Right ventricle myocardium inferior (tissue), 1 donor: ENCODE measurements at places on chromosomes 6 and 20. TPM values are rescaled to one million over a fixed set of nuclear protein-coding genes. Genes with fewer than 3 reads are reported as not detected.
A peak's percentile ranks its signal among the peaks of the same experiment; 100 is the strongest.

GRCh38 chr6:110549277-110549676 is 72.9 kb upstream of the SLC22A16 start:
- no peak for DNase-seq

DNA sequence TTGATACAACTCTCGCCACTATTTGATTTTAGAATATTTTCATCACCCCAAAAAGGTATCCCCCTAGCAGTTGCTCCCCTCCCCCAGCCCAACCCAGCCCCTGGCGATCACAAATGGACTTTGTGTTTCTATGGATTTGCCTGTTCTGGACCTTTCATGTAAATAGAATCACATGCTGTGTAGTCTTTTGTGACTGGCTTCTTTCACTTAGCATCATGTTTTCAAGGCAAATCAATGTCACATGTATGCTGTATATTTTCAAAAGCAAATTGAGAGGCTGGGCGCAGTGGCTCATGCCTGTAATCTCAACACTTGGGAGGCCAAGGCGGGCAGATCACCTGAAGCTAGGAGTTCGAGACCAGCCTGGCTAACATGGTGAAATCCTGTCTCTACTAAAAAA is 48.5 kb downstream of the BANF2 start:
- no peak for DNase-seq

Gene MOXD1
- total RNA-seq, result 3.1 TPM

Gene LY6G6C
- not detected for total RNA-seq

Gene KIF25
- not detected for total RNA-seq

DNA sequence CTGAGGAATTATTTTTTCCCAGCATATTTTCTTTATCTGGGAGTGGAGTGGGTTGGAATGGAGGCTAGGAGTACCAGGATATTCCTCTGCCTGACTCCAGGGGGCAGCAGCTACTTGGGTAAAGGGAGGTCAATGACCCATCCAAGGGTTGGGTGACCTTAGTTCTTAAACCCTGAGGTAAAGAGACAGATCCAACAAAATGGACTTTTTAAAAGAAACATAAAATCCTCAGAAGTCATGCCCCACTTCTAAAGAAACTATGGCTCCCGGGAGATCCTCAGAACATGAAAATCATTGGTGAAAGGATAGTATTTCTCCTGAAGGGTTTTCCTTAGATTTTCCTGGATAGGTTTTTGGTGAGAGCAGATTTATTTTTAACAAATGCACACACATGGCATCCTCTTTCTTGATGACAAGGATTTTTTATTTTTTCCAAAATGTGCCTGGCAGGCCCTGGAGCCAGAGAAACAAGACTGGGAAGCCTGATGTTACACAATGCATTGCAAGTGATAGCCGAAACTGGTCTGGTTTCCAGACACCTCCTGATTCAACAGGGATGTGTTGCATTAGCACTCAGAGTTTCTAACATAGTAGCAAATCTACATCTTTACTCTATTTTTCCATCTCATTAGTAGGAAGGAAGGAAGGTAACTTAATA is 240.9 kb upstream of the BTBD3 start:
- DNase-seq, result no peak

- DNase-seq, result no peak
These were observed 3.1 kb upstream of the INSM1 start for GRCh38 chr20:20364593-20365479.

Gene NQO2
- 57.5 TPM for total RNA-seq

GRCh38 chr20:57716202-57716601 is 6.4 kb upstream of the PMEPA1 start:
- no peak for DNase-seq

Gene OPRL1
- total RNA-seq, result 0.49 TPM

GRCh38 chr6:46331461-46331860 is 159.8 kb downstream of the RCAN2 start:
- no peak for DNase-seq

DNA sequence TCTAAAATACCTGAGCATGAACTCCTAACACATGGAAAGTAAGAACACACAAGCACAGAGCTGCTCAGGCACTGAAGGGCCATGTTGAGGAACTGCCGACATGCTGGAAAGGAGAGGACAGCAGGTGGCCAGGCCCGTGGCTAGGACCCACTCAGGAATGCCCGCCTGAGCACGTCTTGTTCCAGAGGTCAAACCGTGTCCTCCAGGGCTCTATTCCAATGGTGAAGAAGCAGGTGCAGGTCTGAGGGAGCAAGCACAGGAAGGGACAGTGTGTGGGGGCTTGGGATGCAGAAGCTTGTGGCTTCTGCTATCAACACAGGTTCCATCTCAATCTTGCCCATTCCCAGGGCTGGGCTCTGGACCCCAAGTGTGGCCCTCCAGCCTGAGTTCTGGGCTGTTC is 20.7 kb downstream of the CST9L start:
- DNase-seq, result no peak

DNA sequence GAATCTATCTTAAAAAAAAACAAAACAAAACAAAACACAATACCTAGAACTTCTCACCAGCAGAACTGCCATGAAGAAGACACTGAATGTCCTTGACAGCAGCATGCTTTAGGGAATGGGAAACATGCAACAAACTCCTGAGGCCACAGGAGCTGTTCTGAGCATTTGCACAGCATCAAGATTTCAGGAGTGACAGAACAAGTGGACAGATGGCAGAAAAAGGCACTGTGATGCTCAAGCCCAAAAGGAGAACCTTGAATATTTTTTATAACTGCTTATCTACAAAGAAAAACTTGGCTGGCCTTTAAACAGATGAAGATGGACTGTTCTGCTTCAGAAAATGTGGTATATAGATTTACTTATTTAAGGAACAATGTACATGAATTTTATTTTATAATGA is 158.9 kb downstream of the RALGAPA2 start:
- DNase-seq, result no peak

DNA sequence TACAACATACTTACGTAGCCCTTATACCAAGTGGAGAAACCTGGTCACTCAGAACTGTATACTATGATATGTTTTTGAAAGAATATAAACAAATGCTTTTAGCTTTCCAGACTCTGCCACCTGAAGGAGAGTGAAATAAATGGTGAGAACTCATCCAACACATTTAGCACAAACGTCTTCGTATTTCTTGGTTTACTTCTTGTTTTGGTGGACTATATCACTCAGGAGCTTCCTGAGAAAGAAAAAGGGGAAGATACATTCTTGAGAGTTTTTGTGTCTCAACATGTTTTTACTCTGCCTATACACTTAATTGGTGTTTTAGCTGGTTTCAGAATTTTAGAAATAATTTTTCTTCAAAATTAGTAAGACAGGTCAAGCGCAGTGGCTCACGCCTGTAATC is 19.4 kb upstream of the CTAGE9 start:
- DNase-seq, result no peak

- no peak for DNase-seq
These were observed 1.9 kb downstream of the MRAP2 start for GRCh38 chr6:84035484-84035883.

- DNase-seq, result no peak
These were observed 239.4 kb downstream of the PHACTR1 start for GRCh38 chr6:12955956-12956355.

Gene SRSF12
- total RNA-seq, result 0.24 TPM

DNA sequence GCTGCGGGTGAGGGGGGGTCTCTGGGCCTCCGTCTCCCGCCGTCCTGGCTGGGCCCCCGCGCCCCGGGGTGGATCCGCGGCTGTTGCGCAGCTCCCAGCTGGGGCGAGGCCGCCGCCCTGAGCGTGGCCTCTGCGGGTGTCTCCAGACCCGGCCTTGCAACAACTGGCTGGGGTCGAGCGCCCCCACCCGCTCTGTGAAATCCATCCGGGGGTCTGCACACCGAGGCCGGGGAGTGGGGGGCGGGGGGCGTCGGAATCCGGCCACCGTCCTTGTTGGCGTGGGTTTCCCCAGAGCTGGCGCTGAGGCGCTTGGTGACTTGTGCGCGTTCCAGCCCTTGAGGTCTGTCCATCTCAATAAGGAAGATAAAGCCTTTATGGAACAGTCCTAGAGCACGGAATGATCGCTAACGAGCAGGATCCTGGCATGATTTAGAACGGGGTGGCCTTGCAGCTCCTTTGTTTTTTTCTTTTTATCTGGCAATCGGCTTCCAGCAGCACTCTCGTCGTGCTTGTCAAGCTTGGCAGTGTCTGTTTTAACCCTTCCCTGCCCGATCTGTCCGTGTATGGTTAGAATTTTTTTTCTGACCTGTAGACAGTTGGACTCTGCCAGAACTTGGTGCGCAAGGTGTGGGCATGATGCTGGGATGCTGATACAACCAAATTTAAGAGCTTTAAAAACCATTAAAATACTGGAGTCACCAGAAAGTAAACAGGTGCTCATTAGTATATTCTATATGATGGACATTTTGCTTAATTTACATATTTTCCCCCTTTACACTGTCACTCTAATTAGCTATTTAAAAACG is 675 bp downstream of the DSTN start:
- peak; percentile 75 for DNase-seq

Gene HLA-G
- not detected for total RNA-seq

- no peak for DNase-seq
These were observed 215.4 kb downstream of the HDGFL1 start for GRCh38 chr6:22784601-22785410.

Gene NR2E1
- total RNA-seq, result not detected

- peak; percentile 33 for DNase-seq
These were observed 38.3 kb downstream of the SLC52A3 start for GRCh38 chr20:730005-730404.

DNA sequence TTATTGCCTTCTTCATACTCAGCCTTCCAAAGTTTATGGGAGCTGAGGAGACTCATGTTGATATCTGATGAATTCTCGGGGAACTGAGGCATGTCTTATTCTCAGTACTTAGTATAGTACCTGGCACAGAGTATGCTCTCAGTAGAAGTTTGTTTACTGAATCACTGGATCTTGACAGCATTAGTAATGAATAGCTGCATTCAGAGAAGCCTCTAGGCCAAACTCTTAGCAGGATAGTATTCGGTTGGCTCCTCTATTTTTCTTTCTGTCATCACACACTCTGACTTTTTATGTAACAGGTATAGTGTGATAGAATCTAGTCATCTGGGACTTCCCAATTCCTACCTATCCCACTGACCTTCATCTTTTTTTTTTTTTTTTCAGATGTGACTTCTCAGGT is 566.4 kb upstream of the MAN1A1 start:
- DNase-seq, result no peak

GRCh38 chr6:105898286-105898685 is 187.8 kb upstream of the PRDM1 start:
- DNase-seq, result no peak

DNA sequence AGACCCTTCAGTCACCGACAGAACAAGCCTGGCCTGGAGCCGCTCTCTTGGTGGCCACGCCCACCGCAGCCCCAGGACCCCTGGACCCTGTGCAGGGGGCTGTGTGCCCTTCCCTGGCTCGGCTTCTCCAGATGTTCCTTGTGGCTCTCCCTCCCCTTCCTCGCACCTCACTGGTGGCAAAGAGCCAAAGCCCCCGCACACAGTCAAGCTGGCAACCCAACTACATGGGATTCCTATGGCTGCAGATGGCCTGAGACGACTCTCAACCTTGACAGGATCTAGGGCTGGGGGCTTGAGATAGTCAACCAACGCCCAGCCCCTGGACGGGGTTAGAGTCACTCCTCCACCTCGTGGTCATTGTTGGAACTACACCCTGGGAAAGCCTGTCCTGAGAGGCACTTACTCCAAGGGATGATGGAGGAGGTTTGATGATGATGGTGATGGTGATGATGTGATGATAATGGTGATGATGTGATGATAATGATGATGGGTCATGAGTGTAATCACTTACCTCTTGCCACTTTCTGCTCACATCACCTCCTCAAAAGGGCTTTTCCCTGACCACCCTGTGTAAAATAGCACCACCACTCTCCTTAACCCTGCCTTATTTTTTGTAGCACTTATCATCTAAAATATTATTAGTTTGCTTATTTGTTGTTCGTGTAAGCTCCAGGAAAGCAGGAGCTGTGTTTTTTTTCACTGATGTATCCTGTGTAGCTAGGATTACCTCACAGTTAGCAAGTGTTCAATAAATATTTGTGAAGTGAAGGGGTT is 278.4 kb downstream of the LRFN2 start:
- DNase-seq, result no peak

Gene RBBP8NL
- not detected for total RNA-seq

GRCh38 chr6:170227996-170228945 is 62.6 kb downstream of the DLL1 start:
- peak; percentile 45 for DNase-seq
